ENCODE measurements at places on chromosomes 12 and 14.

- DNase-seq: no peak
These were observed 448.6 kb downstream of the RAD51B start for GRCh38 chr14:68268197-68268596.

- DNase-seq: no peak
These were observed 12.5 kb upstream of the GLIPR1L2 start for GRCh38 chr12:75378354-75378753.

DNA sequence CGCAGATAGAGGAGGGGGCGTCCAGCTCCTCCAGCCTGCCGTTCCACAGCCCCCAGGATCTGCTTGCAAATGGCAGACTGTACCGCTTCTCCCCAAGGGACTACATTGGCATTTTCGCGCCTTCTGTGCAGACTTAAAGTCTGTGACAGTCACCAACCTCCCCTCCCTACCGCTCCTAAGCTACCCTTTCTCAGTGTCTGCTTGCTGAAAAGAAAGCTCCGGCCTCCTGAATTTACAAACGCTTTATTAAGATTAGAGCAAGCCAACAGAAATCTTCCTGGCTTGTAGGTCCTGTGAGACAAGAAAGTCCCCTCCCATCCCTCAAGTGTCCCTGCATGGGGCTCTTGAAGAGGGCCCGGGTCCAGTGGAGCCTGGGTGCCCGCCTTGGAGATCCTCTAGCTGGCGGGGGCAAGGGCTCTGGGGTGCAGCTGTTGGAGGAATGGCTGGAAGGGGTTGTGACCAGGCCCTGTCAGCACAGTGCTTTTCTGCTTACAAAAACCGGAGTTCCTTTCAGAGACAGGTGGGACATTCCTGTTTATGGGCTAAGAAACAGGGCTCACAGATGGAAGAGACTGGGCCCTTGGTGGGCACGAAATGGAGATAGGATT lies 2.8 kb upstream of the DLK1 start:
- DNase-seq: no peak

DNA sequence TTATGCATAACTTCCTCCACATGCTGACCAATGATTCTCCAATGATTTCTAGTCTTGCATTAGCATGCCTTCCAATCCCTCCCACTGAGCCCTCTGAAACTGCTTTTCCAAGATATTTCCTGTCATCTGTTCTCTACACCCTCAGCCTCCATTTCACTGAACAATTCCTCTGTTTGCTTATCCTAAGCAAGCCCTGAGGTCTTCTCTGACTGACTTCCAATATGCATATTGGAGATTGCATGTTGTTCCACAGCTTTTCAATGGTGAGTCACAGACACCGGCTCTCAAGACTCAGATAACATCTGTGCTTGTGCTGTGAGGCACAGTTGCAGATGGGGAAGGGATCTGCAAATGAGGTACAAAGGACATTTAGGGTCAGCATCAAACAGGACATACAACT lies 141.0 kb downstream of the SLC16A7 start:
- DNase-seq: no peak

- no peak for DNase-seq
These were observed 41.4 kb upstream of the TBPL2 start for GRCh38 chr14:55481769-55482168.

- DNase-seq: peak; percentile 33
These were observed at the start of gene DYRK4 for GRCh38 chr12:4562034-4562657. Gene DYRK4 (plus strand): TSS chr12:4562208. CDS start chr12:4562246, 38 bp downstream.

DNA sequence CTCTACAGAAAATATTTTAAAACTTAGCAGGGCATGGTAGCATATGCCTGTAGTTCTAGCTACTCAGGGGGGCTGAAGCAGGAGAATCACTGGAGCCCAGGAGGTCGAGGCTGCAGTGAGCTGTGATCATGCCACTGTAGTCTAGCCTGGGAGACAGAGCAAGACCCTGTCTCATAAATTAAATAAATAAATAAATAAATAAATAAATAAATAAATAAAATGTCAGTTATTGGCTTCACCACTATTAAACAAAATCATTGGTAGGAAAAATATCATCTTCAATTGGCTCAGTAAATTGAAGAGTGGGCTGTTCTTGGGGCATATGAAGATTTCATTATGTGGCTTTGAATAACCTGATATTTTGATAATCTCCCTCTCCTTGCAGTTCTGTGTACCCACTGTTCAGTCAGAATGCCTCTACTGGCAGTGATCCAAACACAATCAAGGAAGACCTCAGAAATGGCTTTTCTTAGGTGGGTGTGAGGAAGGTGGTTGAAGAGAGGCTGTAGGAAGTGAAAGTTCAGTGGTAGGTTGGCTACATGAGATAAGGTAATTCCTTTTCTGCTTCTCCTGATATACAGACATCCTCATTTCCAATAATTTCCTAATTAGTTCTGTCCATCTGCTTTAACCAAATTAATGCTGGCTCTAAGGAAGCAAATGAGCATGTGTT lies 175.8 kb downstream of the MSRB3 start:
- DNase-seq: no peak

DNA sequence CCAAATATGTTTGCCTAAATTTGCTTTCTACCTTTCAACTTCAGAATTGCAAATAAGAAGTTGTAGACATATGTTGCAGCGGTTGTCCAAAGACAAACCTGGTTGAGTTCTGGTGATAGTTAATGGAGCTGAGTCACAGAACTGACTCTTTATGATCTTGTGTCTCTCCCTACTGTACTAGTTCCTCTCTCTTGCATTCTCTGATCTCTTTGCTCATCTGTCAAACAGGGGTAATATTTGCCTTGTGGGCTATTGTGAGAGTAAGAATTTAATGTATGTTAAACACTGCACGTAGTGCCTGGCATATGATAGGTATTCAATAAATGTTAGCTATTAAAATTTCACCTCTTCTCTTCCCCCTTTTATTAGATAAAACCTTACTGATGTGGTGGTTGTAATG lies 283.5 kb upstream of the RGS6 start:
- DNase-seq: no peak
